Hepatocyte (in vitro differentiated cells): ENCODE measurements at places on chromosomes 4 and X. TPM values are rescaled to one million over a fixed set of nuclear protein-coding genes. Genes with fewer than 3 reads are reported as not detected.

CT55 gene
- not detected in 2 replicates for polyA plus RNA-seq

PPP2R2C gene
- polyA plus RNA-seq: 0.22 and 0.35 TPM in 2 replicates

SLC10A4 gene
- polyA plus RNA-seq: 0.36 and 0.39 TPM in 2 replicates

CT47A1 gene
- not detected in 2 replicates for polyA plus RNA-seq

BMP15 gene
- polyA plus RNA-seq: not detected in 2 replicates

RNF150 gene
- polyA plus RNA-seq: 2.4 and 4.2 TPM in 2 replicates

FGF13 gene
- polyA plus RNA-seq: 10.5 and 13.1 TPM in 2 replicates

GPR34 gene
- 0.71 and 0.97 TPM in 2 replicates for polyA plus RNA-seq

PLP1 gene
- polyA plus RNA-seq: 0.80 and 1.1 TPM in 2 replicates
